ENCODE measurements at places on chromosomes 1 and 21.

DNA sequence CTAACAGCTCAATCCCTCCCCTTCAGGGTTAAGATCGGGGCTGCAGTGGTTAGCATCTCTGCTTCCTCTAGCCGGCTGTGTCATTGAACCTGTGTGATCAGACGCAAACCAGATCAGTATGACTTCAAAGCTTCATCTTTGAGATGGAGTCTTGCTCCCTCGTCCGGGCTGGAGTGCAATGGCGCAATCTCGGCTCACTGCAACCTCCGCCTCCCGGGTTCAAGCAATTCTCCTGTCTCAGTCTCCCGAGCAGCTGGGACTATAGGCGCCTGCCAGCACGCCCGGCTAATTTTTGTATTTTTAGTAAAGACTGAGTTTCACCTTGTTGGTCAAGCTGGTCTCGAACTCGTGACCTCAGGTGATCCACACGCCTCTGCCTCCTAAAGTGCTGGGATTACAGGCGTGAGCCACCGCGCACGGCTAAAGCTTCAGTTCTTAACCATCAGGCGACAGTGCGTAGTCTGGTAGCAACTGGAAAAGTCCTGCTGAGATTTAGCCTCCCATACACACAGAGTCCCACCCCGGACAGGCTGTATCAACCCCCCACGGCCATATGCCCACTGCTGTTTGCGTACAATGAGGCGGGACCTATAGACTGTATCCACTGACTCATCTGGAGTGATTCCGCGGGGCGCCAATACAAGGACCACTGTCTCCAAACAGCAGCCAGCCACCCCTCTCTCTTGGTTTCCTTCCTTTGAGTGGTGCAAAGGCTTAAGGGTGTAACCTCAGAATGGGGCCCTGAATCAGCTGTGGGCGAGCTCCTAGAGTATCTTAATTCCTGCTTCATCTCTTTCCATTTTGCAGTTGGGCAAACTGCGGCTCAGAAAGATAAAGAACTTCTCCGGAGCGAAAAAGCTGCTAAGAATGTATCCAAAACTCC, 23.3 kb downstream of the CELA3A start:
- peak; percentile 86 for DNase-seq

GRCh38 chr1:235391874-235392273, 24.6 kb downstream of the TBCE start:
- no peak for DNase-seq

DNA sequence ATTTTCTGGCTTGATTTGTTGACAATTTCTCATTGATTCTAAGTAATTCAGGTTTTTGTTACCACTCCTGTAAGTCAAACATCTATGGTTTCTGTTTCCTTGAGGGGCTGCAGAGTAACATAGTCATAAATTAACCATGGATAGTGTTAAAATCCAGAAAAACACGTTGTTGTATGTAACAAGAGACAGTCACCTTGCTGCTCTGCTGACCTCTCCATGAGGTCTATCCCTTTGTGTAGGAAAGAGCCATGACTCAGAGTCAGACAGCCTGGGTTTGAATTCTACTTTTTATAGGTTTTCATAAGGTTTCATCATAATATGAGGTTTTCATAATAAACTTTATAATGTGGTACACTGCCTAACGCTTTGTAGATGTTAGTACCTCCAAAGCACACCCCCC, 27.6 kb upstream of the NBL1 start:
- DNase-seq = no peak

DNA sequence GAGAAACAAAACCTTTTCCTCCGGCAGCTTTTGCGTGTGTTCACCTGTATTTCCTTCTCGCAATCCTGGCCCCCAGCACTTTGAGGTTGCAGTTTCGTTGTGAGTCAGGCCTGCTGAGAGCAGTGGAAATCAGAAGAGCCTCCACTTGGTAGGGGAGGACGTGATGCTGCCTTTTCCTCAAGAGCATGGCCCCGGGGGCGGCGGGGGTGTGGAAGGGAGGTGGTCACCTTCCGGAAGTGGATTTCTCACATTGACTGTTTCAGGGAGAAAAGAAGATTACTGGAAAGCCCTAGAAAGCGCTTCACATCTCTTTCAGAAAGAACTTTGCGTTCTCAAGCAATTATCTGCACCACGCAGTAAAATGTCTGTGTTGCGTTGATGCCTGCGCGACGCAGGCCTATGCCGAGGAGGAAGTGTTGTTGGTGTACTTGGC, 12.2 kb upstream of the IL10 start:
- DNase-seq = no peak

DNA sequence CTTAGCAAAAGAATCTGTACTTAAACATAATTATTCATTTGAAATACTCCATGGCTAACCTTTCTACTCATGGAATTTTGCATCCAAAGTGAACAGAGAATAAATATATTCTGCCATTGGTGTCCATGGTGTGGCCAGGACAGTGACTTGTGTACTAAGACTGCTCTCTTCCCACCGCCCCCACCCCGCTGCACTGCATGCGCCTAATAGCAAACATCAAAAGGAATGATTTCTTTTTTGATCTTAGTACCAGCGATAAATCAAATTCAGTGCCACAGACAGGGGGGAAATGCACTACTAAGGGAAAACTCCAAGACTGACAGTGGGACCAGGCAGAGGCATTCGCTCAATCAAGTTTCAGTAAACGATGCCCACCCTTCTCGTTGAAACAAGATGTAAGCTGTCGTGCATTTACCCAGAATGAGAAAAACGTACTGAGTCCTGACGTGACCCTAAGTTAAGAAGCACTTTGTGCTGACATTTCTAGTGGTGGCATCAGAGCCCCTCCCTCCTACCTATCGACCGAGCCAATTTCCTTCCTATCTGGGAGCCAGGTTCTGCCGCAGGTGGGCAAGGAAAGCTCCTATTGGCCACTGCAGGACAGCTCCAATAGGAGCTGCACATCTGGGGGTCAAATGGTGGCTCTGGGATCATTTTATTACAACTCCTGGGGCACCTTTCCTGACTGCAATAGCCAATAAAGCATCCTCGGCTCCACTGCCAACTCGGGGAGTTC, 12.5 kb downstream of the ESRRG start:
- no peak for DNase-seq

- DNase-seq = no peak
These were observed 3.8 kb upstream of the SLC26A9 start for GRCh38 chr1:205947024-205947423.

DNA sequence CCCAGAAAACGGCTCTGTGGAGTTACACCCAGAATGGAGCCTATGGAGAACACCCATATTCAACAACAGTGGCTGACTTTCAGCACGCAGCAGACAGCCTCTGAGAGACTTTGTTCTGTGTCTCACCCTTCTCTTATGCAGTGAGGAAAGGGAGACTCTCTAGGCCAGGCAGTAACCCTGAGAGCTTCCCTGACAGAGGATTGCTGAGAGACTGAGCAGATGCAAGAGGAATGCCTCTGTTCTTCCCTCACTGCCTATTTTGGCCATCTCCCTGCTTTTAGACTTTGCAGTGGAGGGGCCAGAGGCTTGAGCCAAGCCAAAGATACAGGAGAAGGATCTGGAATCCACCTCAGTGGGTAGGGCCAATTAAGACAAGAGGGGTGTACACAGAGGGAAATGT, 41.8 kb upstream of the SLC16A1 start:
- no peak for DNase-seq

DNA sequence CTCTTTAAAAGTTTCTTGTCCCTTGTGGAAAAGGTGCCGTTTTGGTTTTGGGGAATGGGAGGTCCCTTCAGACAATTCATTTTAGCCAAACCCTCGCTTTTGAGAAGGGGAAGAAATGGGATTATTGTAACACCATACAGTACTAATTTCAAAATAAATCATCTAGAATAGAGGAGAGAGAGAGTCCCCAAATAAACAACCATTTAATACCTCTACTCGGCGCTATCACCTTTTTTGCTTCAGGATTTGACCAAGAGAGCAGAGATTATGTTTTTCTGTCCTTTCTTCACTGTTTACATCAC, 770 bp upstream of the RC3H1 start:
- no peak for DNase-seq

- DNase-seq = no peak
These were observed 748 bp downstream of the PPP1R15B start for GRCh38 chr1:204410688-204411450.

GRCh38 chr1:47996060-47996405, 1.2 kb downstream of the TRABD2B start:
- no peak for DNase-seq

DNA sequence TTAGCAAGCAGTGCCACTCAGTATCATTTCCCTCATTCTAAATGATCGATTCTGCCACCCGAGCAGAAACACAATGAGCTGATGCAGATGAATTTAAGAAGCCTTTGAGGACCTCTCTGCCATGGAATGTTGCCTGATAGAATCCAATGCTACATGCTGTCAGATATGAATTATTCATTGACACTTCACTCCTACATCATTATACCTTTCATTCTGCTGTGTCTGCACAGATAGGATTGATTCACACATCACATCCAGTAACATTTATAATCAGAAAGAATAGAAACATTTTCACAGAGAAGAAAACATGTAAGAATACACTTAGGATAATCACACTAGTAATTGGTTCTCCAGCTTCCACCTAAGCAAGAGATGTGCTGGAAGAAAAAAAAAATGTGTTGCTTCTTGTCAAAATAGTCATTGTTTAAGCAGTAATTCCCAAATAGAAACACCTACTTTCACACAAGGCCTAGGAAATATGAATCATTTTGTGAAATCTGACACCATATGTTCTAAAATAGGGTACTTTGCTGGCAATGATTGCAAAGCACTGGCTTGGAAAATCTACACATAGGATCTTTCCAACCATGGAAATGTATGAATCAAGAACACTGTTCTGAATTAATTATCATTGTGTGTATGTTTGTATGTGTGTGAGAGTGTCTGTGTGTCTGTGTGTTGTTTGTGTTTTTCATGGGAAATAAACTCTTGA, 110.1 kb downstream of the GRIK1 start:
- no peak for DNase-seq

GRCh38 chr1:33272930-33273329, 16.6 kb downstream of the ZNF362 start:
- no peak for DNase-seq

- DNase-seq = peak; percentile 64
These were observed 391.6 kb upstream of the VAMP3 start for GRCh38 chr1:7379441-7379971.

DNA sequence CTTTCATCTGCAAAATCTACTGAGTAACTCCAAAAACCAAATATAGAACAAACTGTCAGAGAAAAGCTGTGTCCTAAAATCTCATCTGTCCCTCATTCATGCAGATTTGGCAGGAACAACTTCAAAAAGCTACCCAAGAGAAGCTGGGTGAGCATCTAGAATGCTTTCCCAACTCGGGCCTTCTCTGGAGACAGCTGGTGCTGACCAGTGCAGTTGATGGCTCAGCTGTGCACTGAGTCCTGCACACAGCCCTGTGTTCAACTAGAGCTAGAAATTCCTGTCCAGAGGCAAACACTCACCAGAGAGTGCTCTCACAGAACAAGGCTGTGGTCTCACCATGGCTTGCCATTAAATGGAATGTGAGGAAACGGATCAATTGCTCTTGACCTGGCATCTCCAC, 202.8 kb downstream of the ASTN1 start:
- DNase-seq = no peak

- no peak for DNase-seq
These were observed 39.9 kb downstream of the KIAA1614 start for GRCh38 chr1:180952657-180953013.

DNA sequence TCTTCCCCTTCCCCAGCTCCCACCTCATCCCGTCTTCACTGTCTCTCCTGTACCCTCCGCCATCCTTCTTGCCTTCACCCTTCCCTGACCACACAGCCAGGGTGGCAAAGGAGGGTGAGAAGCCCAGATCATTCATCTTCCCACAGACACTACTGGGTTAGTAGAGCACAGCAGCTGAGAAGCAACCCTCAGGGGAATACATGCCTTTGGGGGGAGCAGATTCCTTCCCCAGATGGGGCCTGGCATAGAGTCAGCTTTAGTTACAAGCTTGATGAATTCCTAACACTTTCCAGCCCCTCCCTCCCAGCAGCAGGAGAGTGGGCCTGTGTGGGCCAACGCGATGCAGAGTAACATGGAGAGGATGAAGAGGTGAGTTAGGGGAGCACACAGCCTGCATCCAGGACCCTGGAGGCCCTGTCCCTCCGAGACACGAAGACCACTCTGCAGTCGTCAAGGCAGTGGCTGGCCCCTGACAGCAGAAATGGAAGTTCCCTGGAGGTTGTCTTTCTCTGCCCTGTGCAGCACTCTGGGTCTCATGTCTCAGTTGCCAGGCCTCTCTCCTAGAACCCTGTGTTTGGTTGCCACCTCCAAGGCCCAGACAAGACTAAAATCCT, 8.8 kb upstream of the BTG2 start:
- no peak for DNase-seq

GRCh38 chr1:94954263-94955220, 27.6 kb upstream of the CNN3 start:
- no peak for DNase-seq

DNA sequence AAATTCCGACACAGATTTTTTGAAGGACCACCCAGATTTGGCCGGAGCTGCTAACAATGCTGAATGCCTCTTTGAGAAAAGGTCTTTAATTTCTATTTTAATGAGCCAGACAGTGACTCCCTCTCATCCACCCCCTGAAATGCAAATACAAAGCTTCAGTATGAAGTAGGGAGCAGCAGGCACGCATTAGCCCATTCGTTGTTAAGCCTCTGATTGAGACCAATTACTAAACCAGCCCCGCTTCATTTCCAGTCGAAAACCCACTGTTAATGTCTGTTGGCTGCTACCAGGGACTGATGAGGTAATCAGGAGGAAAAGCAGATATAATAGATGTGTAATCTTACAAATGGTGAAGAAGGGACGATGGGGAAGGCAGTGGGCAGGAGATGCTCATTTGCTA, 4.8 kb upstream of the C8A start:
- DNase-seq = no peak

DNA sequence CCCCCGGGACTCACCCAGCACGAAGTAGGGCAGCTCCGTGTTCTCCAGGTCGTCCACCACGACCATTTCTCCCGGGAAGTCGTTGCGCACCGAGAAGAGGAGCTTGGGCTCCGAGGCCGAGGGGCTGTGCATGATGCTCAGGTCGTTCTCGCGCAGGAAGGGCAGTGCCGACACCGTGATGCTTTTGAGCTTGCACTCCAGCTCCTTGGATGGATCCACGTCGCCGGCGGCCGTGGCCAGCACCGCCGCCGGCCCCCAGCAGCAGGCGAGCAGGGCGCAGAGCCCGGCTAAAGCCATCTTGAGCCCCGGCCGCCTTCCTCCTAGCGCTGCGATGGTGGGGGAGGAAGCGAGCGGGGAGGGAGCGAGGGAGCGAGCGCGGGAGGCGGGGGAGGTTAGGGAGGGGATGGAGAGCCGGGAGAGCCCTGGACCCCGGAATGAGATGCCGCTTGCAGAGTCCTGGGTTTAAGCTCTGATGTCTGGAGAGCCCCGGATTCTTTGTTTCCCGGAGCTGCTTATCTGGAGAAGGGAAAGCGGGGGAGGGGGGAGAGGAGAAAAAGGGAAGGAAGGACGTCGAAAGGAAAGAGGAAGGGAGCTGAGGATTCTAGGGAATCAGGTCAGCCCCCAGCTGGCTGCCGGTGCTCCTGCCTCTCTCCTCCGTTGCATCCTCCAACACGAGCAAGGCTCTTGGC, at the start of gene ASTN1:
Gene ASTN1, minus strand, starts transcription at position 333 of the 689 bp plus-strand sequence. Its CDS starts 36 bp downstream, at position 297.
- peak; percentile 61 for DNase-seq

Data from NCI-H1092 (cell line).